ENCODE measurements at places on chromosomes 5 and 9. TPM values are rescaled to one million over a fixed set of nuclear protein-coding genes. Genes with fewer than 3 reads are reported as not detected.

DNA sequence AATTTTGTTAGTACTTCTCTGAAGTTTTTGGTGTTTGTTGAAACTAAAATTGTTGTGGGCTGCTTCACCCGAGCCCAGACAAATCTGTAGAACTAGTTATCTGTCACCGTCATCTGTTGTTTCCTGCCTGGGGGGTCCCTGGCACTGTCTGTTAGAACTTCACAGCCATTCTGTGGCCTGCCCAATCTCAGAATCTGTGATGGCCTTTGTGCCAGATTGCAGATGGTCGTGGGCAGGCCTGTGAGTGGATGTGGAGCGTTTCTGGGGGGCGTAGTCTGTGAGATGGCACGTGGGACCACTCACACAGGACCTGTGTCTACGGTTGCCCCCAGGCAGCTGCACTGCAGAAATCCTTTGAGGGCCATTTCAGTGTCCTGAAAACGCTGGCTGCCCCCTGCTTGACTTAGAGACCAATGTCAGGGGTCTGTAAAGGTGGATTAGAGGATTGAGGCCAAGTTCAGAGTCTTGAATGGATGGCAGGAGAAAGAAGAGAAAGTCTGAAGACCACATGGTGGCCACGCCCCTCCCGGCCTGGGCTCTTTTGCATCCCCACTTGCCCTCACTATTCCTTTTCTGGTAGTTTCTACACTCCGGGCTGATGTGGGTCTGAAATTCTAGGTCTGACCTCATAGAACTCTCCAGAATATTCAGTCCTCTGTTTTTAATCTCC, 38.3 kb downstream of the TRIO start:
- DNase-seq: no peak
- H3K4me1 ChIP-seq: peaks cover 28% of the 10 kb centered on the region
- H3K4me3 ChIP-seq: no peak overlapping the region
- no peaks in the 10 kb centered on the region for H3K27me3 ChIP-seq

DNA sequence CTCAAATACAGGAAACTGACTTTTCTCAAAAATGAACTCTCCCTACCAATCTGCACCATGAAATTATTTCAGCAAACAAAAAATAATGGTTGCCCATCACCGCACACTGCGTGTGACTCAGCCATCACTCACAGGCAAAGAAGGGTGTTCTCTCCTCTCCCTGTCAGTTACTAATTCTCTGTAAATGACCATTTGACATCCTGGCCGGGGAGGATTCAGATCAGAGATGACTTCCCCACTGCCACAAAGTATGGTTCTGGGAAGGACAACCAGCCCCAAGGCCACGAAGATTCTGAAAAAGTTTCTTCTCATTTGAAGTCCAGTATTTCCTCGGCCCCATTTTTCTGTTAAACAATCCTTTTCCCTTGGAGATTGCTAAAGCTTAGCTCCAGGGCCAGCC, 199.4 kb downstream of the AUH start:
- no peaks in the 10 kb centered on the region for H3K4me1 ChIP-seq
- no peaks in the 10 kb centered on the region for H3K36me3 ChIP-seq
- H3K27me3 ChIP-seq: no peaks in the 10 kb centered on the region
- H3K4me3 ChIP-seq: no peak overlapping the region
- no peak for DNase-seq
- no peak overlapping the region for H3K27ac ChIP-seq

DNA sequence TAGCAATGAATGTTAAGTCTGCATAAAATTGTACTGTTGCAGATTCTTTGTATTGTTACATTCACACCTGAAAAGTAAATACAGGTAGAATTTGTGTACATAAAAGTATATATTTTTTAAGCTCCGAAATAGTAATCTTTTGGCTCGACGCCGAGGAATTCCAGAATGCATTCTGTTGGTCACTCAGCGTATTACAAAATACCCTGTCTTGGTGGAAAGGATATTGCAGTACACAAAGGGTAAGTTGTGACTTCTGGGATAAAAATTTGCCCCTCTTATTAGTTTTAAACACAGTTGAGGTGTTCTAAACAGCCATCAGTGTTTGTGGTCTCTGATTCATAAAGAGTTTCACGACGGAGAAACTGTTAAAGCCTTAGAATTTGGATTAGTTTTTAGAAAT, 257.6 kb downstream of the ARHGEF28 start:
- no peak overlapping the region for H3K4me3 ChIP-seq
- DNase-seq: no peak
- H3K27me3 ChIP-seq: no peaks in the 10 kb centered on the region
- no peak overlapping the region for H3K27ac ChIP-seq
- no peaks in the 10 kb centered on the region for H3K36me3 ChIP-seq

- DNase-seq: no peak
- H3K4me3 ChIP-seq: no peak overlapping the region
- H3K27ac ChIP-seq: no peak overlapping the region
- H3K36me3 ChIP-seq: no peaks in the 10 kb centered on the region
Observed at GRCh38 chr5:90909940-90910339, 351.3 kb downstream of the ADGRV1 start.

- H3K4me1 ChIP-seq: no peaks in the 10 kb centered on the region
- no peak overlapping the region for H3K4me3 ChIP-seq
- no peak for DNase-seq
Observed at GRCh38 chr5:104189909-104190308, 627.3 kb upstream of the NUDT12 start.

DNA sequence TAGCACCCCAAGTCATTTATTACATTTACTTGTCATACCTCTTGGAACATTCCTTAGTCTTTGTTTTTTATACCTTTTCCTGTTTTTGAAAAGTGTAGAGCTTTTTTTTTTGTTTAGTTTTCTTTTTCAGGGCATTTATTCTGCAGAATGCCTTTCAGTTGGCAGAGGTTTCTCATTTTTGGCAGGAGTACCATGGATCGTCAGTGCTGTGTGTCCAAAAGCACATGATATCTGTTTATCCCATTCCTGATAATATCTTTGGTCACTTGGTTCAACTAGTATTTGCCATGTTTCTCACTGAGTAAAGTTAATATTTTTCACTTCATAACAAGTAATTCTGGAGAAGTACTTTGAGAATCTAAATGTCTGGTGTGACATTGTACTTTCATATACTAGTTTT, 10.7 kb downstream of the OGN start:
- peak overlapping the region; percentile 77 for H3K27ac ChIP-seq
- H3K27me3 ChIP-seq: no peaks in the 10 kb centered on the region
- no peak overlapping the region for H3K4me3 ChIP-seq
- no peak for DNase-seq
- no peaks in the 10 kb centered on the region for H3K36me3 ChIP-seq

GRCh38 chr5:176743868-176744583, 66.3 kb upstream of the UNC5A start:
- no peak overlapping the region for H3K27ac ChIP-seq
- H3K36me3 ChIP-seq: no peaks in the 10 kb centered on the region
- H3K4me3 ChIP-seq: no peak overlapping the region
- H3K4me1 ChIP-seq: no peaks in the 10 kb centered on the region

- H3K27me3 ChIP-seq: no peaks in the 10 kb centered on the region
- no peak overlapping the region for H3K27ac ChIP-seq
- no peak for DNase-seq
- H3K4me3 ChIP-seq: no peak overlapping the region
- no peaks in the 10 kb centered on the region for H3K4me1 ChIP-seq
Observed at GRCh38 chr9:137972988-137973470, 95.4 kb downstream of the CACNA1B start.

GRCh38 chr9:70802758-70803436, 318.5 kb downstream of the TRPM3 start:
- no peaks in the 10 kb centered on the region for H3K36me3 ChIP-seq
- no peaks in the 10 kb centered on the region for H3K4me1 ChIP-seq
- H3K27me3 ChIP-seq: no peaks in the 10 kb centered on the region
- no peak overlapping the region for H3K27ac ChIP-seq

DNA sequence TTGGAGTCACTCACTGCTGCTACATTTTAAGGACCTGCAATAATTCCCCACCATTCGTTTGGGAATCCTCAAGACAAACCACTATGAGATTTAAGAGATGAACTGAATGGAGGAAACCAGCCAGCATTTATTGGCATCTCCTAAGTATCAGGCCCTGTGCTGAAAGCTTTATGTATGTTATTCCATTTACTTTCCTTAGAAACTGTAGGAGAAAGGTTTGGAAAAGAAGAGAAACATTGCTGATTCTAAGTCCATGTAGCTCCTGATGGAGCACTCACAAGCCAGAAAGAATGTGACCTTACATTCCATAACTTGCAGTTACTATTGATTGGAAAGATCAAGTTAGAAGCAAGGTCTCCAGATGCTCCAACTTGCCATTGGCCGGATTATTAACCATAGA, 267.4 kb downstream of the GAS1 start:
- no peak for DNase-seq
- H3K27me3 ChIP-seq: no peaks in the 10 kb centered on the region
- no peak overlapping the region for H3K4me3 ChIP-seq
- no peaks in the 10 kb centered on the region for H3K4me1 ChIP-seq
- no peaks in the 10 kb centered on the region for H3K36me3 ChIP-seq
- H3K27ac ChIP-seq: no peak overlapping the region

- H3K4me3 ChIP-seq: no peak overlapping the region
- no peaks in the 10 kb centered on the region for H3K4me1 ChIP-seq
- no peak for DNase-seq
- H3K27ac ChIP-seq: no peak overlapping the region
Observed at GRCh38 chr9:5446451-5447236, 3.7 kb upstream of the CD274 start.

GRCh38 chr9:100583014-100583802, 5.3 kb downstream of the CAVIN4 start:
- no peak overlapping the region for H3K4me3 ChIP-seq
- H3K27me3 ChIP-seq: no peaks in the 10 kb centered on the region
- H3K4me1 ChIP-seq: no peaks in the 10 kb centered on the region
- no peaks in the 10 kb centered on the region for H3K36me3 ChIP-seq
- H3K27ac ChIP-seq: no peak overlapping the region

DNA sequence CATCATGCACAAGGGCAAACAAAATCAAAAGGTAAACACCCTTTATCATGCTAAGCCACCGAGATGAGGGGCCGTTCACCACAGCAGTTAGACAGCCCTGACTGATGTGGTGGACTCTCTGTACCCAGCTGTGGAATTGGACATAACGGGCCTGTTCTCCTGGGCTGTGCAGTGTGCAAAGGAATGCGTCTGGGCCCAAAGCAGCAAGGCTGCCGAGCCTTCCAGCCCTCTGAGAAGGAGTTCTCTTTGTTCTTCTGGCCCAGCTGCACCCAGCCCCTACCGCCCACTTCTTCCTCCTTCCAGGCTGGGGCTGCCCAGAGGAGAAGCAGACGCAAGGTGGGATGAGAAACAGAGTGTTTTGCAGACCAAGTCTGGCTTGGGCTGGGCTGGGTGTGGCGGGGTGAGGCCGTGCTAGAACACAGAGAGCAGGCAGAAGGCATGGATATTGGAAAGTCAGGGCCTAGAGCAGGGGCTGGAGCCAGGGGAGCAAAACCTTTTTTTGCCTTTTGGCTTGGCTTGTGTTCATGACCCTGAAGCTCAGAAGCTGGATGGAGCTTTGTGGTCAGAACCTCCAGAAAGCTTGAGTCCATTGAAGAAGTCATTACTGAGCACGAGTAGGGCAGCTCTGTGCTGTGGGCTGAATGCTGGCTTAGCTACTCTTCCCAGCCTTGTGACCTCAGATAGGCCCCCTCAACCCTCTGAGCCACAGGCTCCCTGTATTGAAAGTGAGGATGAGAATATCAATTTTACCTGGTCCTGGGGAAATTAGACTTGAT, 49.8 kb upstream of the SH3PXD2B start:
- no peaks in the 10 kb centered on the region for H3K36me3 ChIP-seq
- no peak overlapping the region for H3K4me3 ChIP-seq
- H3K27me3 ChIP-seq: no peaks in the 10 kb centered on the region
- peak overlapping the region; percentile 75 for H3K27ac ChIP-seq
- peak; percentile 63 for DNase-seq

DNA sequence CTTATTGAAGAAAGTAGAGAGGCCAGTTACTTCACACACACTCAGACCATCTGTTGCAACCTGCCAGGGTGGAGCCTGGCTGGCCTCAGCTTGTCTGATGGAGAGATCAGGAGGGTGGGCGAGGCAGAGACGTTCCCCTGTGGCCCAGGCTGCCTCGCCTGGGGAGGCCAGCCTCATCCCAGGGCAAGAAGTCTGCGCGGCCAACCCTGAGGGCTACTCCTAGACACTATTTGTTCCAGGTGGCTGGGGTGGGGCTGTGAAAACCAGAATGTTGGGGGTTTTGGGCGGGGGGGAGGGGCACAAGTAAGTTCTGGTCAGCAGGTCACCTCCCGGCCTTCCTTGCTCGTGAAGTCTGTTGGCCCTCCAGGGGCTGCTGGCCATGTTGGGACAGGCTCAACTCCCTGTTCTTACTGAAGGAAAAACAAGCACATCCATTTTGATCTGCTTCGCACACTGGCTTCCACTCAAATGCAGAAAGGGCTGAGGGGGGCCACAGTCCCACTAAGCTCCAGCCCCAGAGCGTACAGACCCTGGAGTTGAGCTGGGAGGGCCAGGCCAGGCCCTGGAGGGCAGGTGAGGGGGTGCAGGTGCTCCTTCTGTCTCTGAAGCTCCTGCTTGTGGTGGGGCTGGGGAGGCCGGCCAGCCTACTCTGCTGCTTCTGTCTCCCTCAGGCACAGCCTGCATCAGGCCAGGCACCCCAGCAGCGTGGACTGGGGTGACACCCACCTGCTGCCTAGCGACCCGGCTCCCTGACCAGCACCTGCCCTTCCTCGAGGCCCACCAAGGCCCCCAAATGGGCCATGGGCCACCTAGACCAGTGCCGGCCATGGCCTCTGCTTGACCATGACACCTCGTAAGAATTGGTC, 46.6 kb downstream of the SECISBP2 start:
- no peaks in the 10 kb centered on the region for H3K27me3 ChIP-seq
- no peak overlapping the region for H3K27ac ChIP-seq
- H3K4me3 ChIP-seq: no peak overlapping the region
- no peaks in the 10 kb centered on the region for H3K36me3 ChIP-seq
- no peaks in the 10 kb centered on the region for H3K4me1 ChIP-seq

GRCh38 chr5:36723912-36724311, 117.5 kb downstream of the SLC1A3 start:
- no peak overlapping the region for H3K4me3 ChIP-seq
- no peaks in the 10 kb centered on the region for H3K27me3 ChIP-seq
- no peaks in the 10 kb centered on the region for H3K4me1 ChIP-seq
- no peaks in the 10 kb centered on the region for H3K36me3 ChIP-seq

GRCh38 chr5:129049126-129049799, 45.3 kb upstream of the ISOC1 start:
- H3K36me3 ChIP-seq: no peaks in the 10 kb centered on the region
- no peaks in the 10 kb centered on the region for H3K4me1 ChIP-seq
- H3K27ac ChIP-seq: no peak overlapping the region
- H3K27me3 ChIP-seq: no peaks in the 10 kb centered on the region

Gene CTNND2
- total RNA-seq: not detected

Gene SAXO1
- 0.37 TPM for total RNA-seq

Gene MSANTD3
- 16.1 TPM for total RNA-seq

Data from uterus (tissue), 4 donors.